ENCODE measurements at places on chromosomes 2 and 18.

DNA sequence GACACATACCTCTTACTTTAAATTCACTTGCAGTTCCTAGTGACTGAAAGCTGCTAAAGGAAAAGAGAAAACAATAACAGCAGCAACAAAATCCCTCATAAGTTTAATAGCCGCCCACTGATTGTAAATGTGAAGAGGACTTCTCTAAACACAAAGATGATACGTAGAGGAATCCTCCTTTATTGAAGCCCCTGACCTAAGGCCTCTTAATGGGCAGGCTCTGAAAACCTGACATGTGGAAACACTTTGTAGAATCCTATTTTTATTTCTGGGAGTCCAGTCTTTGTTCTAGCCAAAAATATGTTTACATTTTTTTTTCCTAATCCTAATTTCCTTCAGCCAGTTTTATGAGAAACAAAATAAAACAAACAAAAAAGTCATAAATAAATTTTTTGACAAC is 1277.7 kb upstream of the CELF4 start:
- no peak for DNase-seq

DNA sequence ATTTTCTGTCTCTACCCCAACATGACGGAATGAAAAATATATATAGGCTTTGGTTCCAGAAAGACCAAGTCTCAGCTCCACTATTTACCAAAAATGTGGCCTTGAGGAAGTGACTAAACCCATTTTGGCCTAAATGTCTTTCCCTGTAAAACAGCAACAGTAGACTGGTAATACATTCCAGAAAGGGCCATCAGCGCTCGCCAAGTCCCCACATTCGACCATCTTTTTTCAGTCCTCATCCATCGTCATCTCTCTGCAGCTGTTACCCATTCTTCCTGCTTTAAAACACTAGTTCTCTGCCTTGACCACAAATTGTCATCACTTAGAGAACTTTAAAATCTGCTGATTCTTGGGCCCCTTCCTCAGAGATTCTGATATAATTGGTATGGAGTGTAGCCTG is 183.8 kb upstream of the CTAGE1 start:
- DNase-seq, result no peak

- no peak for DNase-seq
Measured at GRCh38 chr18:54210463-54210862, 14.0 kb downstream of the MBD2 start.

- DNase-seq, result no peak
Measured at GRCh38 chr2:55839182-55839819, 84.3 kb downstream of the EFEMP1 start.

DNA sequence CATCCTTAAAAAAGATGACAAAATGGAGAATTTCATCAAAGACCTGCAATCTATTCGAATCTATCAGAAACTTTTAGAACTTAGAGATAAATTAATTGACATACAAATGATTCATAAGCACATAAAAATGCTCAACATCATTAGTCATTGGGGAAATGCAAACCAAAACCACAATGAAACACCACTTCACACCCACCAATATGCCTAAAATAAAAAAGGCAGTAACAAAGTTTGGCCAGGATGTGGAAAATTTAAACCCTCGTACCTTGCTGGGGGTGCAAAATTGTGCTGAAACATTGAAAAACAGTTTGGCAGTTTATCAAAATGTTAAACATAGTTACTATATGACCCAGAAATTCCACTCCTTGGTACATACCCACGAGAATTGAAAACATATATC is 11.5 kb upstream of the EIF2AK3 start:
- DNase-seq, result peak; percentile 56

- no peak for DNase-seq
Measured at GRCh38 chr2:179860255-179861026, 971 bp downstream of the ZNF385B start.

DNA sequence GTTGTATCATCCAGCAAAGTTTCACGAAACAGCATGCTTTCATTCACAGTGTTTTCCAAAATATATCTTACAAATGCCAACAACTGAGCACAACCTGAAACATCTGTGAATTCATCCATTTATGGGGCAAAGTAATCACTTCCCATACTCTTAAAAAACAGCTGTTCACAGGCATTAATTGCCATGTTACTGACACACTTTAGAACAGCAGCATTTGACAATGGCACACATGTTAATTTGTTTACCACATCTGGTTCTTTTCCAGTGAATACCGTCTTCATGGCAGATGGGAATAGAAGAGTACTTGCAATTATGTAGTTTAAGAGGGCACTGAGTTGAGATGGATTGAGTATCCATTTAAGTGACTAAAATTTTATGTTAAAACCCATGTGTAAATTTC is 347.4 kb upstream of the LRP1B start:
- no peak for DNase-seq

- no peak for DNase-seq
Measured at GRCh38 chr2:36672199-36672598, 24.3 kb upstream of the VIT start.

DNA sequence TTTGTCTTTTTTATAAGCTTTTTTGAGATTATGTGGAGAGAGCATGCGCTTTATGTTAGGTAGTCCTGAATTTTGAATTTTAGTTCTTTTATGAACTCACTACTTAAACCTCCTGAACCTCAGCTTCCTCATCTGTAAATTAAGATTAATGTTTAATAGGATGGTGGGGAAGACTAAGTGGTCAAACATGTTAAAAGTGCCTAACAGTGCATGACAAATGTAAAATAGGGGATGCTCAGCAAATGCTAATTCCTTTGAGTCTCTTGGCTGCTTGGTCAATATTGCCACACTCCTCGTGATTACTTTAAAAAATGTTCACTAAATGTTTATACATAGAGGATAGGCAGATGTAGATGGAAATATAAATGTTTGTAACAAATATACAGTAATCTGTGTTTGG is 6.8 kb downstream of the BIRC6 start:
- no peak for DNase-seq

- DNase-seq, result no peak
Measured at GRCh38 chr2:216183462-216183861, 74.3 kb downstream of the XRCC5 start.

GRCh38 chr2:127381762-127382161 is 6.0 kb downstream of the MAP3K2 start:
- no peak for DNase-seq

Measured in CD8-positive, alpha-beta T cell (primary cell).